Brain microvascular endothelial cell (primary cell): ENCODE measurements at places on chromosomes 1 and 21.

DNA sequence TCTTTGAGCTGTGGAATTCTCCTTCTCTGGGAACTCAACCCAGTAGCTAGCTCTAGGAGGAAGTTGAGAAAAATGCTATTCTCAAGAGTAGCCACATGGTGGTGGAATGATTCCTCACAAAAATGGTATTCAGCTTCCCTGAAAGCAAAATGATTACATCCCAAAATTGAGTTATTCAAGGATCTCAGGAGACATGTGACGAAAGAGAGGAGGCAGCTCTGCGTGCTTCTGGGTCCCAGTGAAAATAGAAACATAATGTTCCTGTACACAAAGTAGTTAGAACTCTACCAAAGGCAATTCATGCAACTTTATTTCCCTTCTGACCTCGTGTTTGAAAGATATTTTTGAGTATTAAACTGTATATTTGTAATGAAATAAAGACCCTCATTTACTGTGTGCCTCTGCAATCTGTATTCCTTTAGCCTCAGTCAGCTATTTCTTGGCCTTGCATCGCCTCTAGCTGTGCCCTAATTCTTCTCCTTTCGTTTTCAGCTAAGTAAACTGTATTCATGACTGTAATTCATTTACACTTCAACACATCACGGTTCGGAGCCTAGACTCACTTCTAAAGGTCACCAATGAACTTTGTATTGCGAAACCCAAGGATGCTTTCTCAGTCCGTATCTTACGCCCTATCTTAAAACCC is 167.3 kb downstream of the FASLG start:
- DNase-seq: peak; percentile 90

GRCh38 chr21:25756190-25756932 is 21.6 kb downstream of the GABPA start:
- DNase-seq: no peak

DNA sequence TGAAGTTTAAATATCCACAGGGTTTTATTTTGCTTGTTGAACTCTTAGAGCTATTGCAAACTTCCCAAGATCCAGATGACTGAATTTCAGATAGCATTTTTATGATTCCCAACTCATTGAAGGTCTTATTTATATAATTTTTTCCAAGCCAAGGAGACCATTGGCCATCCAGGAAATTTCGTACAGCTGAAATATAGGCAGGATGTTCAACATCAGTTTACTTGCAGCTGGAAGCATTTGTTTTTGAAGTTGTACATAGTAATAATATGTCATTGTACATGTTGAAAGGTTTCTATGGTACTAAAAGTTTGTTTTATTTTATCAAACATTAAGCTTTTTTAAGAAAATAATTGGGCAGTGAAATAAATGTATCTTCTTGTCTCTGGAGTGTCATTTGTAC is 32.8 kb upstream of the DDR2 start:
- DNase-seq: no peak

DNA sequence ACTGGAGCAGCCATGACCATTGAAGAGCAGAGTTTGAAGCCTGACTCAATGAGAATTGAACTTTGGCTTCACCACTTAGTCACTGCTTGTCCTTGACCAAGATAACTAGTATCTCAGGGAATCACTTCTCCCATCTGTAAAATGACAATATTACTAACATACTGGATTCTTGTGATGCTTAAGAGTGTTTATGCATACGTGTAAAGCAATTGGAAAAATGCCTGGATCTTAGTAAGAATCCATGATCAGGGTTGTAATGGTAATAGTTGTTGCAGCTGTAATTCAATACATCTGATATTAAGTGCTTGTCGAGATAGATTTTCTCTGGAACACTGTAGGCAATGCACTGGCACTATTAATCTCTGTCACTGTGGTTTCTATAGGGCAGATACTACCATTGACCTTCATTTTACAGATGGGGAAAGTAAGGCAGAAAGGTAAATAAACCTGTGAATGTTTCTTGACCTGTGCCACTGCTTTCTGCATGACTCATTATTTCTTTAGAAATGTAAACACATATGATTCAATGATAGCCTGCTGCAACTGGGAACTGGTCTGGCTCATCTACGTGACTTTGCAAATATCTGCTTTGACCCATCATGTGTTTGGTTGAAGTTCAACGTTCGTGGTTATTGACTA is 662.5 kb downstream of the PLA2G4A start:
- DNase-seq: no peak

DNA sequence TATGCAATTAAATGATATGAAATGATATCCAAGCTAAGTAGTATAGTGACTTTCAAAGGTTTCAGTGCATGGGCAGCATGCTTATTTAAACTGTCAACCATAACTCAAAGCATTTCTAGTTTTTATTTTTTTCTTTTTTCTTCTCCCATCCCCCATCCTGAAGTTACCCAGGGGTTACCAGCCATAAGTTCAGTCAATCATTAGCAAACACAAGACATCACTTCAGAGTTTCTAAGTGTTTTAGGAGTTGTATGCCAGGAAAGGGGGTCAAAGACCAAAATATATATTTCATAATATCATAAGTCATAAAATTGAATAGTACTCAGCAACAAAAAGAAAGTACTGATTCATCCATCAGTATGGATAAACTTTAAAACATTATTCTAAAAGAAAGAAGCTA is 28.7 kb downstream of the DHX9 start:
- DNase-seq: no peak

- no peak for DNase-seq
These were observed 459 bp downstream of the CAPZB start for GRCh38 chr1:19484798-19485361.

DNA sequence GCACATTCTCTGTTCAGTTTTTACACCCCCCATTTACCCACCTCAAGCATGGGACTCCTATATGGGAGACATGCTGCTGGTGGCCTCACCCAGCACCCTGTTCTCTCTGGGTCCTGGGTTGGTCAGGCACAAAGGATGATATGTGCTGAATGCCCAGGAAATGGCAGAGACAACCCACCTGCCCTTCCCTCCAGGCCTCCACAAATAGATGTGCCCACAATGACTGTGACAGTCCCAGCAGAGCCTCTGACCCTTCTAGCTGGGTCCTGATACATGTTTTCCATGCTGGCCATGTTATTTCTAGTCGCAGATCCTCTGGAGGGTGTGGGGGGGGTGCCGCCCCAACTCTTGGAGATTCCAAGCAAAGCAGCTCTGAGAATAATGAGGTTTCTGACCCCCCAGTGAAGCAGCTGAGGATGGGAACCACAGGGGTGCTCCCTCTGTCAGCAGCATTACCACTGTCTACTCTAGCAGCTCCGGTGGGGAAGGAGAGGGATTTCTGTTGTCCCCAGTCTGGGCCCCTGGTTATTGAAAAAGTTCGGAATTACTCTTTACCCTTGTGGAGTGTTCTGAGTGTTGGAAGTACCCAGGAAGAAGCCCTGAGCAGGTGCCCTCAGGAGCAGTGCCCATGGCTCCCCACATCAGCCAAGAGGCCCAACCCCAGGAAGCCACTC is 1.2 kb upstream of the CCDC28B start:
- DNase-seq: no peak

DNA sequence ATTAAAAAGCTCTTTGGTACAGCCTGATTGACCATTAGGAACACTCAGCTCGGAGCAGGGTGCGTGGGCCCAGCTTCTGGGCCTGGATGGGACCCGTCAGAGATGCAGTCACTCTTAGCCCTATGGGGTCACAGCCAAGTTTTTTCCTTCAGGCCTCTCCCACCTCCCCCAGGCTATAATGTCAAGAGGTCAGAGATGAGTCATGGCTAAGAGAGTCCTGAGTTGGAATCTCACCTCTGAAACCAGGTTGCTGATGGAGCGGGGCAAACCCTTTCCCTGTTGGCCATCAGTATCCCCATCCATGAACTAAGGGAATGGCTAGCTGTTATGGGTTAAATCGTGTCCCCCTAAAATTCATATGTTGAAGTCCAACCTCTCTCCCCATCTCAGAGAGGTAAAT is 195.9 kb upstream of the POU3F1 start:
- no peak for DNase-seq

- DNase-seq: peak; percentile 33
These were observed 241.8 kb upstream of the IRF2BP2 start for GRCh38 chr1:234851450-234852438.

- peak; percentile 83 for DNase-seq
These were observed 166.9 kb upstream of the SYT6 start for GRCh38 chr1:114320586-114320985.

- DNase-seq: no peak
These were observed 92.1 kb downstream of the NAV1 start for GRCh38 chr1:201631037-201631436.

GRCh38 chr1:110243146-110243545 is 33.0 kb downstream of the KCNC4 start:
- no peak for DNase-seq

DNA sequence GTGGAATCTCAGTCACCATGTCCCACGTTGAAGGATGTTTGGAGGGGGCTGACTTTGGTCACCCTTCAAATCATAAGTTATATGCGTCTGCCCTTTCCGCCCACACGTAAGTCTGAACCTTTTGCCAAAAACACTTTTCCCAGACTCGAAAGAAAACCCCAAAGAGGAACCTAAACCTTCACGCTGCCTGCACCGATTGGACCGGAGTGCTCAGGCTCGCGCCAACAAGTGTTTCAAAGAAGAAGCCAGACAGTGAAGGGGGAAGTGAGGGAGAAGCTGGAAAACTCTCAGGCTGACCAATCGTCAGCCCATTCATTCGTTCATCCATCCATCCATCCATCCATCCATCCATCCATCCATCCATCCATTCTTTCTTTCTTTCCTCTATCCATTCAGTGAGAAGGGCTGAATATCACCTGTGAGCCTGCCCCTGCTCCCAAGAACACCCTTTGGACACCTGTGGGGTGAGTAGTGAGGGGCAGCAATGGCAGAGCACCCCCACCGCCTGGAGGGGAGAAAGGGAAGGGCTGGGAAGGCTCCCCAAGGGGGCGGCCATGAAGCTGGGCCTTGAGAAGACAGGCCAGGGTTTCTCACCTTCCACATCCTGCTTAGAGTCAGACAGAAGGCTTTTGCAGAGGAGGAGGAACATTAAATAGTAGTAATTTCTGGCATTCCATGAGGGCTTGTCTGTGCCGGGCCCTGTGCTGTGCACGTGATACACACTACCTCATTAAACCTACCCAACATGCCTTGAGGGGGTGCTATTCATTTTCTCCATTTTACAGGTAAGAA is 27.1 kb upstream of the RUNX3 start:
- DNase-seq: no peak

GRCh38 chr1:203304391-203304918 is 864 bp upstream of the BTG2 start:
- DNase-seq: no peak

DNA sequence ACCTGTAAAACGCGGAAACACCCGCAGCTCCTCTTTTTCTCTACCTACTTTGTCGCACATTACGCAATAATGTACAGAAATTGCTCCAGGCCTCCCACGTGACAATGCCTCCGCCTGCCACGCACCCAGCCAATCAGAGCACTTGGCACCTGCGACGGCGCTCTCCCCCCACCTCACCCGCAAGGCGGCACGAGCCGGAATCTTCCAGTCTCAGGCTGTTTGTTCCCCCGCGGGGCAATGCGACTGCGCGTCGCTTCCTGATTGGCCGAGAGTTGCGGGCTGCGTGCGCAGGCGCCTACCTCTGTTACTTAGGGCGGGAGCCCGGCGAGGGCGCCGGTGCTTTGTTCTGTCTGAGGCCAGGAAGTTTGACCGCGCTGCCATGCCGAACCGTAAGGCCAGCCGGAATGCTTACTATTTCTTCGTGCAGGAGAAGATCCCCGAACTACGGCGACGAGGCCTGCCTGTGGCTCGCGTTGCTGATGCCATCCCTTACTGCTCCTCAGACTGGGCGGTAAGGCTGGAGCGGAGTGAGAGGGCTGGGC is at the start of gene MAEL:
TSS of gene MAEL (plus strand) at position 307 of the 542 bp plus-strand sequence. CDS start at position 380, 73 bp downstream.
- DNase-seq: no peak

DNA sequence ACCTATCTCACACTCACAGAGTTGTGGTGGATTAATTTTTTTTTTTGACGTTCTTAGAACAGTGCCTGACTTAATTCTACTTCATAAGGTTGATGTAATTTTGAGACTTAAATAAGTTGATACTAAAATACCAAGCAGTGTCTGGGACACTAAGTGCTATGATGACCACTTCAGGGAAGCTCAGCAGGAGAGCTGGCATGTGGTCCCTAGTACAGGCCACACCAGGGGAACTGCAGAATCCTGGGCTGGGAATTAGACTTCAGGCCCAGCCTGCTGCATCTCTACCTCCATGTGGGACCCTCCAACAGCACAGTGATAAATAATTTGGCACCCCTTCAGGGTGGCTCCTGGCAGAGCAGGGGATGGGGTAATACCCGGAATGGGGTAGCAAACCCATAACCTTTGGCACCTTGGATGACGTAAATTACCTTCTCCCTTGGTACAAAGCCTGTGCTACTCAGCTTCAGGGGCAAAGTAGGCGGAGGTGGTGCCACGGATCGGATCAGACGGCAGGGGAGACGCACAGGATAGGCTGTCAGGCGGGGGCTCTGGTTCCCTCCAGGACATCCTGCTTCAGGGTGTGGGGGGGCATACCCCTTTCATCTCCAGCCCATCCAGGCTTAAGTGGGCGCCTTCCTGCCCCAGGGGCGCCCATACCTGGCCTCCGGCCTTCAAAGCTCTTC is 4.8 kb downstream of the MFSD2A start:
- no peak for DNase-seq

DNA sequence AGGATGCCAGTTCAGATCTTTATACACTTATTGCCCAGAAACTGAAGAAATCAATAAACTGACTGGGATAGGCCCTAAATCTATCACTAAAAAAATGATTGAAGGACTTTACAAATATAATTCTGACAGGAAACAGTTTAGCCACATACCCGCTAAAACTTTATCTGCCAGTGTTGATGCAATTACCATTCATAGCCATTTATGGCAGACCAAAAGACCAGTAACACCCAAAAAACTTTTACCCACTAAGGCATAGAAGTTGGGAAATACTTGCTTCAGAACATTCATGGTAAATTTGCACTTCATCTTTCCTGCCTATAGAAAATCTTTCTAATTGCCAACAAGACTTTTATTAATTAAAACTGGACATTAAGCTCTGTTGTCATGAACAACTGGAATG is 15.0 kb upstream of the GPR25 start:
- no peak for DNase-seq

DNA sequence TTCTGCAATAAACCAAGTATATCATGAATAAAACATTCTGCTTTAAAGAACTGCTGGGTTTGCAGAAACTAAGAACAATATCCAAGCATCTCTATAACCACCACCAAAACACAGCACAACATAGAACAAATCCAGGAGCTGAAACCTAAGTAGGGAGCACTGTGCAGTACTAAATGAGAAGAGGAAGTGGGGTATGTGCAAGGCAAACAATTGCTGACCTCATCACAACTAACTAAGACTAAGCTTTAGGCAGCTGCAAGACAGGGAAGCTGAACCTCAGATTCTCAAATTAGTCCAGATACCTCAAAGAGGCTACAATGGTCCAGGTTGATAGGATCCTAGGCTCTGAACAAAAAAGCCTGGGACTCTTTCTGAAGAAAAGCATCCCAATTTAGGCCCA is 172.6 kb downstream of the SLC44A5 start:
- no peak for DNase-seq
